SK-N-MC (cell line): ENCODE measurements at places on chromosomes 13 and 19.

- no peak for DNase-seq
Measured at GRCh38 chr13:60275208-60275607, 111.5 kb upstream of the DIAPH3 start.

- DNase-seq, result no peak
Measured at GRCh38 chr19:14031719-14032480, at the start of gene IL27RA. TSS of gene IL27RA (plus strand) at chr19:14031762. CDS start at chr19:14031873, 111 bp downstream.

DNA sequence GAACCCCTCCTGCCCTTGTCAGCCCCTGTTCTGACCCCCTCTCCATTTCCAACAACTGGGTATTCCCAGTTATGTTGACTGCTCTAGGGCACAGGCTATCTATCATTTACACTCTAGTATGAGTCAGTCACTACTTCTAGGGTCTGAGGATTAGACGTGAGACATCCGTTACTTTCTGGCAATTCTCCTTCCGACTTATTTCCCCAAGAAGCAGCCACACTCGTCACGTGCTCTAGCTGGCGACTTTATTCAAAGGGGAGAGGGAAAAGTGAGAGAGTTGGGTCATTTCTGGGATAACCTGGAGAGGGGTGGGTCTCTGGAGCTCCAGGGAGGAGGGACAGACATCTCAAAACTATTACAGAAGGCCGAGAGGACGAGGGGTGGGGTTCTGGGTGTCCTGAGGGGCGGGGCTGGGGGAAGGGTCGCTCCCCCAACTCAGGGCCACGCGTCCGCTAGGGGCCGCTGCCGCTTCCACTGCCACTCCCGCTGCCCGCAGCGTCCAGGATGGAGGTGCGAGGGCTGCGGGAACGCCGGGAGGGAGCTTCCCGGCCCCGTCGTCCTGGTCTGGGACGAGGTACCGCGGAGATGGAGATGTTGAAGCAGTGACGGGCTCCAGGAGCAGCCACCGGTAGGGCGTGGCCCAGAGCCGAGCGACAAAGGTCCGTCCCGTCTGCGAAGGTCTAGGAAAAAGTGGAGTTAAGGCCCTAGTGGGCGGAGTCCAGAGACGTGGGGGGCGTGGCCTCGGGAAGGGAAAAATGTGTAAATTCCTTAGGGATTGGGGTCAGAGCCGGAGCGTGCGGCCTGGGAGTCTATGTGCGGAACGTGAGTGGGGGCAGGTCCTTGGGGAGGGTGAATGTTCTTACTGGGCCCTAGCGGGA, 8.9 kb downstream of the RTBDN start:
- no peak for DNase-seq

- no peak for DNase-seq
Measured at GRCh38 chr13:37869756-37870488, at the start of gene TRPC4. TSS of gene TRPC4 (minus strand) at chr13:37869772. CDS start at chr13:37783333, 86,439 bp downstream.

- DNase-seq, result no peak
Measured at GRCh38 chr13:104871456-104871855, 1664.0 kb downstream of the EFNB2 start.

- DNase-seq, result no peak
Measured at GRCh38 chr13:111974341-111974640, 92.7 kb upstream of the SOX1 start.

DNA sequence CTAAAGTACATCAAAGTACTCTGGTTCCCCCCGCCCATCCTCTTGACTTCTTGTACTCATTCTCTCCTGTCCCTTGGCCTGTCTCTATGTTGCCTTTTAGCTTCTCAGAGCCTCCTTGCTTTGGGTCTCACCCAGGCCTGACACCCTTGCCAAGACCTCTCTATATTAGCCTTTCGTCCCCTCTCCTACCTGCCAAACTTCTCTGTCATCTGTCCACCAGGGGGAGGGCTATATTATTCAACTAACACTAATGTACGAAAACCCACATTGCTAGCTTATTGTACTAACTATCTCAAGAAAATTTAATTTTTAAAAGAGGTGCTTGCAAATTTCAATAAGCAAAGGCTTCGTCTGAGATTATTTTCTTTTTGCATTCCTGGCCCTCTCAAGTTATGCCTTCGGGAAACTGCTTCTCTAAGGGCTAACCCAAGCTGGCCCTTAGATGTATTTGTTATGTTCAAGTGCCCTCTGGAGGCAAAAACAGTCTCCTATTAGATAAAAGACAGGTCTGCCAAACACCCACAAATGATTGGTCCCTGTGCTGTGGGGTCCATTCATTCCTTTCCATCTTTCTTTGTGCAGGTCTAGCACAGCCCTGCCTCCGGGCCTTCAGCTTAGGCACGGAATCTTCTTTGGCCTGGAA, 6.3 kb upstream of the MRPS31 start:
- DNase-seq, result no peak

- DNase-seq, result no peak
Measured at GRCh38 chr19:33580645-33581037, 41.1 kb upstream of the CHST8 start.

GRCh38 chr13:25447396-25447795, 75.6 kb downstream of the ATP8A2 start:
- DNase-seq, result no peak

DNA sequence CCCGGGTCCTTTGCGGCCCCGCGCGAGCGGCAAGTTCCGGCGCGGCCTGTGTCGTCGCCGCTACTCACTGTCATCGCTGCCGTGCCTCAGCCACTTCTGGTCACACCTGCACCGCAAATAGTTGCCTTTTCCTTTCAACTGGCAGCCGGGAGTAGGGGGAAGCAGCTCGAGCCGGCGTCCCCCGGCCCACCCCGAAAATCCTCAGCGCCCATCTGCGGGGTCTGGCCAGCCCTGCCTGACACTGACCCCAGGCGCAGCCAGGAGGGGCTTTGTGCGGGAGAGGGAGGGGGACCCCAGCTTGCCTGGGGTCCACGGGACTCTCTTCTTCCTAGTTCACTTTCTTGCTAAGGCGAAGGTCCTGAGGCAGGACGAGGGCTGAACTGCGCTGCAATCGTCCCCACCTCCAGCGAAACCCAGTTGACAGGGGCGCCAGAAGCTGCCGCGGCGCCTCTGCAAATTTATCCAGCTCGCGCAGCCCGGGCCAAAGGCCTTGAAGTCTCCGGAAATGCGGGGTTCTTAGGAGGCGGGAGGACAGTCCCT, 1.7 kb downstream of the PDX1 start:
- no peak for DNase-seq

GRCh38 chr19:54149021-54149812, 10.3 kb downstream of the LENG1 start:
- DNase-seq, result no peak

DNA sequence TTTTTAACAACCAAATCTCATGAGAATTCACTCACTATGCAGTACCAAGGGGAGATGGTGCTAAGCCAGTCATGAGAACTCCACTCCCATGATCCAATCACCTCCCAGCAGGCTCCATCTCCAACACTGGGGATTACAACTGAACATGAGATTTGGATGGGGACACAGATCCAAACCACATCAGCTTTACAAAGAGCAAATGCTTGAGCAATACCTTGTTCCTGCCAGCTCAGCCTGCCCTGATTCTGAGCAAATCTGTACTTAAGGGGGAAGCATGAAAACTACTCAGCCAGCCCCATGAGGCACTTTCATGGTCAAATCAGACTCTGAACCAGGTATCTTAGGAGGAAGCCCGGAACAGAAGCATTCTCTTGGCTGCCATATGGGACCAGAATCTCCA, 259.9 kb downstream of the TBC1D4 start:
- no peak for DNase-seq

- no peak for DNase-seq
Measured at GRCh38 chr19:31354799-31355664, 5.8 kb upstream of the TSHZ3 start.
